ENCODE measurements at places on chromosomes 3 and 15. TPM values are rescaled to one million over a fixed set of nuclear protein-coding genes. Genes with fewer than 3 reads are reported as not detected.

Gene COL6A5
- not detected for total RNA-seq

Gene FSTL1
- 1,906 TPM for total RNA-seq

Gene CAPN3
- total RNA-seq, result 1.6 TPM

Gene DPPA2
- total RNA-seq, result not detected

Gene TEX9
- total RNA-seq, result 5.7 TPM

Gene ADAMTS7
- total RNA-seq, result 18.8 TPM

Measured in smooth muscle cell of the pulmonary artery (primary cell).